ENCODE measurements at places on chromosomes 3 and 15.

DNA sequence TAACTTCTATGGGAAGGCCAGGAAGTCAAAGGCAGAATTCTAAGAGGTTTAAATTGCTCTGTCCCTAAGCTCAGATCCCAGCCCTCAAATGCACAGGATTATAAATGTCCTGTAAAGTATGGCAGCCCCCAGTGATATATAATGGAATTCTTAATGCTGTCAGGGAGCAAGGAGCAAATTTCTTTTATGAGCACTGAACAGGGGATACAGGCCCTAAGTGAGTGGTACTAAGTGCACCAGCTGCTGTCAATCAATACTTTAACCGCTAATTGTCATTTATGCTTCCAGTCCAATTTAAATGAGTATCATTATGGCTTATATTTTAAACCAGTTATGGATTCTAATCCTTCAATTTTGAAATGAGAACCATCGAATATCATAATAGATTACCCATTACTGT is 4.7 kb downstream of the SLC9A9 start:
- no peak for DNase-seq

- no peak for DNase-seq
Measured at GRCh38 chr3:41819236-41819635, 142.7 kb downstream of the ULK4 start.

GRCh38 chr3:191345334-191345733 is 15.0 kb upstream of the UTS2B start:
- peak; percentile 20 for DNase-seq

DNA sequence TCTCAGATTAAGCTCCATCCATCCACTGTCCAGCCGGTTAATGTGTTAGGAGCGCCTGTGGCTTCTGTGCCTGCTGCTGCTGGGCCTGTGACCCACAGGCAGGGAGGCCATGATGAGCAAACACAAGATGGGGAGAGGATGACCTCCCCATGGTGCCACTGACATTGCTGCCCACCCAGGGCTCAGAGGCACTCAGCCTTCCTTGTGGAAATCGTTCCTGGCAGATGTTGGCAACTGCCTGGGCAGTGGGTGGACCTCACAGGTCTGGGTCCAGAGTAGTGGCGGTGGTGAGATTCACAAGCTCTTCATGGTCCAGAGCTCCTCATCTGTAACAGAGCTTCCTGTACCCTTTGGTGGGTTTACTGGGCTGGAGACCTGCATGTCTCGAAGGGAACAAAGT is 38.6 kb downstream of the SCN5A start:
- no peak for DNase-seq

DNA sequence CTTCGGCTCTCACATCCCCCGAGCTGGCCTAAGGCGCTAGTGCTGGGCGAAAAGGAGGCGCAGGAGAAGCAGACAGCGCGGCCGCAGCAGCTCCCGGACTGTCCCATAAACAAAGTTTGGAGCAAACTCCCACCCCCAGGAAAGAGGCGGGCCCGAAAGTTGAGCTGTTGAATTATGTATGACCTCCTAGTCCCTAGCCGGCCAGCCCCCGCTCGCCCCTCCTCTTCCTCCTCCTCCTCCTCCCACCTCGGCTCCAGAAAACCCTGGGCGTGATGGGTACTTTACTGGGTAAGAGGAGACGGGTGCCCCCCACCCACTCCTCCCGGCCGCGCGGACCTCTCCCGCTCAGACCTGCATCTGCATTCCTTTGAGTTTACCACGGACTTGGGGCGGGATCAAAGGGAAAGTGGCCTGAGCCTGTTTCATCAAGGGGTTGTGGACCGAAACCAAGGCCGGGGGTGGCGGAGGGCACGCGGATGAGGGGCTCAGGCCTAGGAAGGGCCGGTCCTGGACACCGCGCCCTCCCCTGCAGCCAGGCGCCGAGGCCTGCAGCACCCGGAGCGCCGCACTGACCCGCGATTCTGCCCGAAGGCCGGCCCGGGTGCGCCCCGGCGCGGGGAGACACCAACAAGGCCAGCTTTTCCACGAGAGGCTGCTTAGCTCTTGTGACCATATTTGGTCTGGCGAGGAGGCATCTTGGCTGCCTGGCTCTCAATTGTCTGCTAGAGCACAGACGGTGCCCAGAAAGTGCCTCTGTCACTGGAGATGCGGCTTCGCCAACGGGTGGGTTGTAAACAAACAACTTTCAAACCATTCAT is at the start of gene WWTR1:
TSS of gene WWTR1 (minus strand) at position 100 of the 818 bp plus-strand sequence. CDS start 719 bp downstream, outside the sequence.
- DNase-seq = peak; percentile 97
